EL (cell line): ENCODE measurements at places on chromosomes 16 and 17.

DNA sequence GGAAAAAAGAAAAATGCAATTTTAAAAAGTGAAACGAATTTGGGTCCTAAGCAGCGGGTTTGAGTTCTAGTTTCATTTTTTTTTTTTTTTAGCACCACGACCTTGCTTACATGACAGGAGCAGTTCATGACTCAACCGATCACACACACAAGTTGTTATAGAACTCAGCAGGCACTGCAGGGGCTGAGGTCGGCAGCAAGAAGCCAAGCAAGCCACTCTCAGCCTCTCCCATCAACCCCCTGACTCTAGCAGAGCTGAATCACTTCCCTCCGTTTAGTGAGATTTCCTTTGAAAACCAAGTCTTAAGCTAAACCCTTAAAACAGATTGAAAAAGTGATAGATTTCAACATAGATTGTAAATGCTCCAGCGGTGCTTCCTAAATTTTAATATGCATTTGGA lies 520.8 kb downstream of the HAPSTR1 start:
- DNase-seq, result peak; percentile 0

DNA sequence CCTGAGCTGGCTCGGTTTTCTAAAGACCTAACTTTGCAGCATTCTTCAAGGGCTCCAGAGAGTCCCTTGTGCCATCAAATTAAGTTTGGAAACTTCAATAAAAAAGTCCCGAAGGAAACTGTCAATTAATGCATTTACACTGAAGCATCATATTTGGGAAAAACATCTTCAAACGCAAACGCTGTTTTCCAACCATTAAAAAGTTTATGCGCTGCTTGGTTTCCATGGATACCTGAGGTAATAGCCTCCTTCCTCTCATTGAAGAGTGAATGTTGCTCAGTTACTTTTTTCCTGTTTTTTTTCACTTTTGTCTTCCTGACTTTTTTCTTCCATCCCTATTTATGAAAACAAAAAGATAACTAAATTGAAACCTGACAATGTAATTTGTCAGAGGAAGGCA lies 399.1 kb downstream of the MAF start:
- no peak for DNase-seq

- DNase-seq, result no peak
These were observed 31.4 kb upstream of the MEAK7 start for GRCh38 chr16:84535851-84536250.

DNA sequence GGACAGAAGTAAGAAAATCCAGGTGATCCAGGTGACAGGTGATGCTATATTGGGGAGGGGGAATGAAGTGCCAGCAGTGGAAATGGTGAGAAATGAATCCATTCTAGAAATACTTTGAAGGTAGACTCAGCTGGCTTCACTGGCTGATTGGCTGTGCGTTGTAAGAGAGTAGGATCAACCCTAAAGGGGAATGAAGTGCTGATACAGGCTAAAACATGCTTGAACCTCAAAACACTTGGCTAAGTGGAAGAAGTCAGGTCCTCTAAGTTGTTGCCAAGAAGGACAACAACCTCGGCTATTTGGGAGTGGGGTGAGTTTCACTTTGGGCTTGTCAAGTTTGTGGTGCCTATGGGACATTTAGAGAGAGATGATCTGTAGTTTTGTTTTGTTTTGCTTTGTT lies 24.1 kb upstream of the SCNN1B start:
- DNase-seq, result no peak

GRCh38 chr17:27549251-27549893 lies 81.6 kb upstream of the LGALS9 start:
- no peak for DNase-seq

DNA sequence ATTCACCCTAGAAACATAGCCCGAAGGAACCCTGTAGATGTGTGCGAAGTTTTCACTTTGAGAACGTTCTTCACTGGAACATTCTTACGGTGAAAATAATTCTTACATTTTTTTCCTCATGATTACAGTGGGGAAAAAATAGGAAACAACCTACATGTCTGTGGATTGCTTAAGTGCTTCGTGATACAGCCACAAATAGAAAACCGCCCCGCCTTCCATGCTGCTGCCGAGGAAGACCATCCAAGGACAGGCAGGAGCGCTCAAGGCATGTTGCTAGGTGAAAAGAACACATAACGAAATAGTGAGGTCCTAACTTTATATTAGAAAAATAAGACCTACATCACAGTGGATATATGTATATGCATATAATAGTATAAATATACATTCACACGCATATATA lies 78.8 kb downstream of the BMERB1 start:
- no peak for DNase-seq

GRCh38 chr17:74190154-74190553 lies 13.3 kb upstream of the RPL38 start:
- peak; percentile 34 for DNase-seq

DNA sequence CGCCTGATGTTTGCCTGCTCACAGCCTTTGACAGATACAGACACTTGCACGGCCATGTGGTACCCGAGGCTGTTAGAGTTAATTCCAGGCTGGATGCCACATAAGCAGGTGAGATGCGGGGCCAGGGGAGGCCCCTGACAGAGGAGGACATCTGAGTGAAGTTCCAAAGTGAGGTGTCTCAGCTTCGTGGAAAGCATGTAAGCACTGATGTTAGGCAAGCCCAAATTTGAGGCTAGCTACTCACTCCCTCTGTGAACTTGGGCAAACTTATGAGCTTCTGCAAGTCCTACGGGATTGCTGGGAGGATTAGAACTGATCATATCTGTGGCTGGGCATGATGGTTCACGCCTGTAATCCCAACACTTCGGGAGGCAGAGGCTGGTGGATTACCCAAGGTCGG lies 39.3 kb upstream of the MARCHF10 start:
- no peak for DNase-seq

GRCh38 chr17:79276821-79277220 lies 202.2 kb downstream of the ENGASE start:
- no peak for DNase-seq

DNA sequence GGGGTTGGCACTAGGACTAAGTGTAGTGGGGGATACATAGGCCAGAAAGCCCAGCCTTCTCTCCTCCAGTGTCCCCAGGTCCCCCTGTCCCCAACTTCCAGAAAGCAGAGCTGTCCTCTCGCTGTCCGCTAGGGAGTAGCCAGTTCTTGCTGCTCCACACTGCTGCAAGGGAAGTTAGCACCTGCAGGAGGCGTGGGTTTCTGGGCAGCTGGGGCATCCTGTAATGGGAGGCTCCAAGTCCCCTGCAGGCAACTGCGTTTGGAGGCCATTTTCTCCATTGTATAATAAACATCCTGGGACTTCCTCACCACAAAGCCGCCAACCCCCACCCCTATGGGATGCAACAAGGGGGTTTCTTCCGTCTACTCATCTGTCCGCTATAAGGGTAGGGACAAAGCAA lies 1.7 kb downstream of the RPRML start:
- DNase-seq, result peak; percentile 45

DNA sequence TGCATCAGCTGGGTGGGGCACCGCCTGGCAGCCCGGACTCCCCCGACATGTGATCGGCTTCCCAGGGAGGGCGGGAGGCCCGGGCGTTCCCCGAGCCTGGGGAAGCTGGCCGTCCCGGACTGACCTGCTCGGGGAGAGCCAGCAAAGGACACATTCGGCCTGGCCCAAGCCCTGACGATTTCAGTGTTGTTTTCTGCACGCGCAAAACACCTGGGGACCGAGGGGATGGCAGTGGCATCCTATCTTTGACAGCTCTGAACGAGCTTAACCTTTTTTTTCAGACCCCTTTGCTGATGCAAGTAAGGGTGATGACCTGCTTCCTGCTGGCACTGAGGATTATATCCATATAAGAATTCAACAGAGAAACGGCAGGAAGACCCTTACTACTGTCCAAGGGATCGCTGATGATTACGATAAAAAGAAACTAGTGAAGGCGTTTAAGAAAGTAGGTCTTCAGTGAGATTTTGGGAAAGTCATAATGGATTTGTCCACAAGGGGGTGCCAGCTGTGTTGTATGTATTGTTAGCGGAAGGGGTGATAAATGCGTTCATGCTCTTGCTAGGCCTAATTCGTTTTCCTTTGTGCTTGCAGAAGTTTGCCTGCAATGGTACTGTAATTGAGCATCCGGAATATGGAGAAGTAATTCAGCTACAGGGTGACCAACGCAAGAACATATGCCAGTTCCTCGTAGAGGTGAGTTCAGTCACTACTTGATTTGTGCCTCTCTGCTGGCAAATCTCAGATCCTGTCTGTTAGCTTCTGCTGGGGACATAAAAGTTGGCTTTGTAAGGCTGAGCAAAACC lies 1.0 kb downstream of the EIF1 start:
- peak; percentile 68 for DNase-seq
